ENCODE measurements at places on chromosomes 7 and 10.

DNA sequence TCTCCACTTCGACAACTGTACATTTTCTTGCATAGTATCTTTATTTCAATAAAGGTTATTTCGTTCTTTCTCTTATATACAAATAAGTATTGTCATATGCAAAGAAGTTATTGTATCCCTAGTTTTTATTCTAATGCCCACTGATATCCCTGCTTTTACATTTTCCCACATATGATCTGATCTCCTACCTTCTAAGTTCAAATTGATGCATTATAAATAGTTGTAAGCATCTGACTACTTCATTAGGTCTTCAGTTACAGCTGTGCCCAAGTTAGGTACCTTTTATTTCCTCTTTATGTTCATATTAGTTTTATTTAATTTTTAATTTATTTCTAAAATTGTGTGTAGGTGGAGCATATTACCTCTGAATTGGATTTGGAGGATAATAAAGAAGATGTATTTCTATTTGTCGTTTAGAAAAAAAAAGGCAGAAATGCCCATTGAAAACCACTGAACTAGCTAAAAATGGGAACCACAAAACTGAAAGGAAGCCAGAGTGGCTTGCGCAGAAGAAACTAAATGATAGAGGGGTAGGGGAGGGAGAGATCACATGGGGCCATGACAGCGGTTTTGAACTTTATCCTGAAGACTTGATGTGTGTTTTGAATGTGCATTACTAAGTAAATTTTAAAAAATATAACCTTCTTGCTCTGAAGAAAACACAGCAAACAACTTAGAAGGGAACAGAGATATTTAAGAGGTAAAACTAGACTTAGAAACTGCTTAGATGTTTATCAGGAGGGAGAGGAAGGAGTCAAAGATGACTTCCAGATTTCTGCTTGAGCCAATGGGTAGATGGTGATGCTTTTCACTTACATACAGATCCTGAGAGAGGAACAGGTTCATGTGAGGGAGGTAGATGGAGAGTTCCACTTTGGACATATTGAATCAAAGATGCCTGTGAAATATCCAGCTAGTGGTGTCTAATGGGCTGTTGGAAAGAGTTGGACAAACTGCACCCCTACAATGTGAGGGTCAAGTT lies 9.3 kb upstream of the ZC3HAV1L start:
- no peak for DNase-seq

- DNase-seq, result no peak
These were observed 34.6 kb downstream of the PLXNA4 start for GRCh38 chr7:132541656-132542055.

GRCh38 chr7:143355450-143356385 lies 6.8 kb downstream of the FAM131B start:
- DNase-seq, result no peak

- DNase-seq, result no peak
These were observed 168.0 kb upstream of the ZNF32 start for GRCh38 chr10:43816351-43817321.

- DNase-seq, result no peak
These were observed 40.5 kb upstream of the GSAP start for GRCh38 chr7:77456696-77457095.

DNA sequence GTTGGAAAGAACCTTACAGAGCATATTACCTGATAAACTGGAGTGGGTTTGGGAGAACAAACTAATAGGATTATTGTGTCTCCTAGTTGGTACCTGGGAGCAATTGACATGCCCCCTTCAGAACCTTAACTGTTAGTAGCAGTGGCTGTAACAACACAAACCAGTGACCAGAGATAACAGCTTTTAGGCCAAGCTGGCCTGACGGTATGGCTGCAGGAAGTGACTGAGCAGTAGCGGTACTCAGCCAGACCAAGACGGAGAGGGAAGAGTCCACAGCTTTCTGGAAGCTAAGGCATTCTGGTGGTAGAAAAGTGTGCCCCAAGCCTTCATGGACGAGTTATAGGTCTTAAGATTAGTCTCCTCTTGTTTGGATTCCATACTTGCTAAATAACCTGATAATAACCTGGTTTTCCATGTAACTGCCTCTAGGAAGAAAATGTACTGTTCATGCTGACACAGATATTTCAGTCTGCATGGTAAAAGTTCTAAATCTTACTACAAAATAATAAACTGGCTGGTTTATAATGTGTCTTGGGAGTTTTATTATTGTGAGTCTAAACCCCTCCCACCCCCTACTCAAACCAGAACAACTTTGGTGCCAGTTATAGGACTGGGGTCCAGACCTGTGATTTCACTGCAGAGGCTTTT lies 11.3 kb downstream of the NOLC1 start:
- DNase-seq, result no peak

GRCh38 chr10:96921655-96922054 lies 89.6 kb downstream of the LCOR start:
- no peak for DNase-seq

DNA sequence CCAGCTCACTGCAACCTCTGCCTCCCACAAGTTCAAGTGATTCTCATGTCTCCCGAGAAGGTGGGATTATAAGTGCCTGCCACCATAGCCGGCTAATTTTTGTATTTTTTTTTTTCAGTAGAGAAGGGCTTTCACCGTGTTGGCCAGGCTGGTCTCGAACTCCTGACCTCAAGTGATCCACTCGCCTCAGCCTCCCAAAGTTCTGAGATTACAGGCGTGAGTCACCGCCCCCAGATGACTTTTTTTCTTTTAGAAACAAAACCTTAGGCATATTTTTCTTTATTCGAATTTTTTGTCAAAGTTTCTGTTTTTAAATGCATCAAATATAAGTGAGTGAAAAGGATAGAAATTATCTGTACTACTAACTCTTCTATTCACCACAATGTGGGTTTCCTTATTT lies 113.1 kb downstream of the LRRC4 start:
- DNase-seq, result no peak

- no peak for DNase-seq
These were observed 3.9 kb downstream of the C10orf62 start for GRCh38 chr10:97593421-97593820.

GRCh38 chr7:137829337-137829992 lies 17.3 kb downstream of the DGKI start:
- no peak for DNase-seq

DNA sequence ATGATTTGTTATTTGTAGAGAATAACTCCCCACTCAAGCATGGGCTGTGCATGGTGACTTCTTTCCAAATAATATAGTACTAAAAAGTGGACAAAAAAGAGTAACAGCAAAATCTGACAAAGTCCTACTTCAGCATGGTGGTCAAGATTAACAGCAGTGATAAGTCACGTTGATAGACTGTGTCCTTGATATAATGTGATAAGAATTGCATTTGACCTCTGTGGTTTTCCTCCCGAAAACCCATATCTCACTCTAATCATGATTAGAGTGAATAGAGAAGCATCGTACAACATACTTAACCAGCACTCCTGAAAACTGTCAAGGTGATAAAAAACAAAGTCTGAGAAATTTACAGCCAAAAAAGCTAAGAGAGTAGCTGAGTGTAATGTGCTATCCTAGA lies 42.4 kb downstream of the REEP3 start:
- no peak for DNase-seq

- no peak for DNase-seq
These were observed 128.9 kb downstream of the PLXDC2 start for GRCh38 chr10:19944911-19945663.

DNA sequence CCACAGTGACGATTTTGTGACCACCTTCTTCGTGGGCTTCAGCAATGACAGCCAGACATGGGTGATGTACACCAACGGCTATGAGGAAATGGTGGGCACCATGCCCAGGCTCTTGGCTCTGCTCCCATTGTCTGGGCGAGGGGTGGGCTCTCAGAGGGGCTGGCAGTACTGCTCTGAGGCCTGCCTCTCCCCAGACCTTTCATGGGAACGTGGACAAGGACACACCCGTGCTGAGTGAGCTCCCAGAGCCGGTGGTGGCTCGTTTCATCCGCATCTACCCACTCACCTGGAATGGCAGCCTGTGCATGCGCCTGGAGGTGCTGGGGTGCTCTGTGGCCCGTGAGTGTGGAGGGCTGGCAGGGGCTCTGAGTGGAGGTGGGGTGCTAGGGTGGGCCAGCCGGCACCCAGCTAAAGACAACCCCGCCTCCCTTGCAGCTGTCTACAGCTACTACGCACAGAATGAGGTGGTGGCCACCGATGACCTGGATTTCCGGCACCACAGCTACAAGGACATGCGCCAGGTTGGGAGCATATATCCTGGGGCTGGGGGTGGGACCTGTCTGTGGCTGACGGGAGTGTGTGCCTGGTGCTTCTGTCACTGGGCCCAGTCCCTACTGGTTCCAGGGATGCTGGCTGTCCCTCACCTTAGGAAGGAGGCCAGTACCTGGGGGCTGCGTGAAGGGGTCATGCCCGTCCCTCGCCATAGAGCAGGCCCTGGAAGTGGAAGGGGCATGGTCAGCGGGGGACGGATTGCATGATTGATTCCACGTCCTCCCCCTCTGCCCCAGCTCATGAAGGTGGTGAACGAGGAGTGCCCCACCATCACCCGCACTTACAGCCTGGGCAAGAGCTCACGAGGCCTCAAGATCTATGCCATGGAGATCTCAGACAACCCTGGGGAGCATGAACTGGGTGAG lies 6.8 kb downstream of the AEBP1 start:
- no peak for DNase-seq

GRCh38 chr10:85045046-85045445 lies 716.7 kb downstream of the CCSER2 start:
- no peak for DNase-seq

- DNase-seq, result peak; percentile 69
These were observed 83.8 kb downstream of the BMS1 start for GRCh38 chr10:42866115-42866995.

GRCh38 chr7:135536150-135536549 lies 21.6 kb upstream of the NUP205 start:
- no peak for DNase-seq

GRCh38 chr10:92756201-92757065 lies 66.7 kb downstream of the HHEX start:
- DNase-seq, result peak; percentile 84

DNA sequence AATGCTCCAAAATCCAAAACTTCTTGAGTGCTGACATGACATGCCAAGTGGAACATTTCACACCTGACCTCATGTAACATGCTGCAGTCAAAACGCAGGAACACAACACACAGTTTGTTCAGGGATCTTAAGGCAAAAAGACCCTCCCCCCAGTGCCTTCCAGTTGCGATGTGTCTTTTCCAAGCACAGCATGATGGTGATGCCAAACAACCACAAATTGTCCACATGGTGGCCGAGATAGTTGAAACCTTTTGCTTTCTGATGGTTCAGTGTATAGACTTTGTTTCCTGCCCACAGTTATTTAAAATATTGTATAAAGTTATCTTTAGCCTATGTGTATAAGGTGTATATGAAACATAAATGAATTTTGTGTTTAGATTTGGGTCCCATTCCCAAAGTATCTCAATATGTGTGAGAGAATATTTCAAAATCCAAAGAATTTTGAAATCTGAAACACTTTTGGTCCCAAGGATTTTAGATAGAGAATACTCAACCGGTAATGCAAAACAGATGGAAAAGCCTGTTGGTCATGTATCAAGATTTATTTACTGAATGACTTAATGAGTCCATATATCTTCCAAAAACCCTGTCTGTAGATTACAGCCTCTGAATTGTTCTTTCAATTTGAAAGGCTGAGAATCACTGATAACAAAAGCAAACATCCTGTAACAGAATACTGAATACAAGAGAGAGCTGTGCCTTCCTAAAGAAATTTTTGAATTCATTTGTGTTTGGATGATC lies 93.4 kb upstream of the OIT3 start:
- DNase-seq, result no peak

DNA sequence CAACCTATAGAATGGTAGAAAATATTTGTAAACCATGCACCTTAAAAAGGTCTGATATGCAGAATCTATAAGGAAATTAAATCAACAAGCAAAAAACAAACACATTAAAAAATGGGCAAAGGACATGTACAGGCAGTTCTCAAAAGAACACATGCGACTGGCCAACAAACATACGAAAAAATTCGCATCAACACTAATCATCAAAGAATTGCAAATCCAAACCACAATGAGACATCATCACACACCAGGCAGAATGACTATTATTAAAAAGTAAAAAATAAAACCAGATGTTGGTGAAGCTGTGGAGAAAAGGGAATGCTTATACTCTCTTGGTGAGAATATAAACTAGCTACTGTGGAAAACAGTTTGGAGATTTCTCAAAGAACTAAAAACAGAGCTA lies 33.2 kb downstream of the TMEM229A start:
- no peak for DNase-seq

- no peak for DNase-seq
These were observed 64.9 kb downstream of the SYPL1 start for GRCh38 chr7:106047184-106047583.

- no peak for DNase-seq
These were observed 347.5 kb downstream of the GPR158 start for GRCh38 chr10:25522294-25522693.

GRCh38 chr7:5435291-5436002 lies 11.8 kb upstream of the TNRC18 start:
- no peak for DNase-seq

- DNase-seq, result no peak
These were observed 10.8 kb upstream of the ZNF862 start for GRCh38 chr7:149827089-149827981.

- DNase-seq, result no peak
These were observed 816 bp downstream of the TECPR1 start for GRCh38 chr7:98251231-98251600.

DNA sequence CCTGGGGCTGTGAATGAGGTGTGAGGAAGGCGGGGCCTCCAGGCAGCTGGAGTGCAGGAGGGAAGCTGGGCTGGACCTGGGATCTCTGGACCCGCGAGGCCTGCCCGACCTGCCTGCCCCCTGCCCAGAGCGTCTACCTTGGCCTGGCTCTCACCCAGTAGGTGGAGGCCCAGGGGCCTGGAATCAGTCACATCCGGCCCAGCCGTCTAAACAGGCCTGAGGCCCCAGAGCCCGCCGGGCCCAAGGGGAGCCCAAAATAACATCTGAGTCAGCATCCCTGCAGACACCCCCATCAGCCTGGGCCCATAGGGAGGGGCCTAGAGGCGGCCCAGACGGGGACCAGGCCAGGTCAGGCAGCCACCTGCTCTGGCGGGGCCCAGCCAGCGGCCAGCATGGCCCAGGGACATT lies 15.1 kb upstream of the ELN start:
- DNase-seq, result no peak

- no peak for DNase-seq
These were observed 117.1 kb upstream of the TRIM24 start for GRCh38 chr7:138342990-138343389.

GRCh38 chr7:144747936-144748335 lies 87.9 kb downstream of the TPK1 start:
- no peak for DNase-seq

- DNase-seq, result no peak
These were observed 106.2 kb upstream of the INHBA start for GRCh38 chr7:41809116-41809515.

- no peak for DNase-seq
These were observed 19.8 kb upstream of the HIPK2 start for GRCh38 chr7:139797607-139798006.

- DNase-seq, result no peak
These were observed 56.9 kb upstream of the MYL10 start for GRCh38 chr7:101686030-101686429.

GRCh38 chr7:47366211-47366610 lies 215.7 kb downstream of the TNS3 start:
- no peak for DNase-seq

Measured in NCI-H460 (cell line).